Breast epithelium (tissue), 4 donors: ENCODE measurements at places on chromosomes 12 and 14. TPM values are rescaled to one million over a fixed set of nuclear protein-coding genes. Genes with fewer than 3 reads are reported as not detected.
A peak's percentile ranks its signal among the peaks of the same experiment; 100 is the strongest.

The CCDC198 gene
- not detected for total RNA-seq

The EDDM3A gene
- total RNA-seq: not detected

GRCh38 chr12:7092229-7092985, at the start of gene C1R:
Gene C1R (minus strand): TSS chr12:7092445. CDS start chr12:7092388, 57 bp downstream.
- H3K27ac ChIP-seq: peak within 1 kb of the TSS; percentile 88
- H3K36me3 ChIP-seq: no peaks in the 10 kb centered on the region
- H3K27me3 ChIP-seq: no peaks in the 10 kb centered on the region
- DNase-seq: peak; percentile 69
- peak within 1 kb of the TSS; percentile 63 for H3K4me3 ChIP-seq

GRCh38 chr12:57101892-57102695, 9.1 kb downstream of the STAT6 start:
- no peak for DNase-seq
- H3K27me3 ChIP-seq: no peaks in the 10 kb centered on the region
- peak overlapping the region; percentile 61 for H3K27ac ChIP-seq

- no peaks in the 10 kb centered on the region for H3K27me3 ChIP-seq
- no peaks in the 10 kb centered on the region for H3K36me3 ChIP-seq
- no peaks in the 10 kb centered on the region for H3K4me1 ChIP-seq
- no peak overlapping the region for H3K4me3 ChIP-seq
- no peak overlapping the region for H3K27ac ChIP-seq
Measured at GRCh38 chr12:55548756-55549155, 646 bp upstream of the OR6C4 start.

DNA sequence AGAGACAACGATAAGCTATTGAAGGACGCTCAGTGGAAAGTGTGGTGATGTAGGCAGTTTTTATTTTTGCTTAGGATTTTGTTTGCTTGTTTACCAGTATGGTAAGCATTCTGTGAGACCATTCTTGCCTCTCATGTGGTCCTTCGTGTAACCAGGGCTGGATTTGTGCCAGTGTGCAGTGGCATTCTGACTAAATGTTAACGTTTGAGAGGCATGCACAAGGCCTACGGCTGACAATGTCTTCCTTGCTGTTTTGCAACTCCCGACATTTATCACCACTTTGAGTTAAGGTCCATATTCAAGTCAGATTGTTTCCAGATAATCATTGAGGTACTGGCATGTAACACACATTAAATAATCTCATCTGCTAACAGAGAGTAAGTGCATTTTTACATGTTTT, 102.3 kb upstream of the BCAT1 start:
- H3K4me3 ChIP-seq: no peak overlapping the region
- DNase-seq: no peak
- H3K27ac ChIP-seq: no peak overlapping the region

- no peak overlapping the region for H3K4me3 ChIP-seq
- H3K4me1 ChIP-seq: no peaks in the 10 kb centered on the region
- no peak overlapping the region for H3K27ac ChIP-seq
Measured at GRCh38 chr12:90152897-90153624, 444.4 kb upstream of the ATP2B1 start.

GRCh38 chr12:68450947-68451260, 118.7 kb upstream of the MDM1 start:
- peak overlapping the region; percentile 33 for H3K27ac ChIP-seq
- no peaks in the 10 kb centered on the region for H3K36me3 ChIP-seq
- DNase-seq: no peak

- no peak for DNase-seq
- no peaks in the 10 kb centered on the region for H3K36me3 ChIP-seq
- H3K4me1 ChIP-seq: peaks cover 11% of the 10 kb centered on the region
Measured at GRCh38 chr14:72615451-72616121, 278.3 kb downstream of the DPF3 start.
